ENCODE measurements at places on chromosomes 13 and 19.

- peak; percentile 32 for DNase-seq
These were observed 1.5 kb upstream of the HCN2 start for GRCh38 chr19:588093-588740.

GRCh38 chr19:10832939-10833296 lies 3.1 kb downstream of the TMED1 start:
- DNase-seq, result no peak

- no peak for DNase-seq
These were observed 15.3 kb downstream of the ATP7B start for GRCh38 chr13:51995677-51996551.

DNA sequence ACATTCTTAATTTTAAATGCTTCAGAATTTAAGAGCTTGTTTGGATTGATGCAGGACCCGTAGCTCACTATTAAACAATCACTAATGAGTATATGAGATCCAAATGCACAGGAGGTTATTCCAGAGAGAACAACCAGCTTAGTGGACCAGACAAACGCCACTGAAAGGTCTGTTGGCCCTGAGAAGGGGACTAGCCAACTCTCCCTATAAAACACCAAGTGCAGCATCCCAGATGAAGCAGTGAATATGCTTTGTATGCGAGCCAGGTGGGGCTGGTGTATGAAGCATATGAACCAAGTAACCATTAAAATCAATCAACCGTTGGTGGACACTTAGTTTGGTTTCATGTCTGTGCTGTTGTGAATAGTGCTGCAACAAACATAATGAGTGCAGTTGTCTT lies 9.8 kb upstream of the LILRB1 start:
- no peak for DNase-seq

DNA sequence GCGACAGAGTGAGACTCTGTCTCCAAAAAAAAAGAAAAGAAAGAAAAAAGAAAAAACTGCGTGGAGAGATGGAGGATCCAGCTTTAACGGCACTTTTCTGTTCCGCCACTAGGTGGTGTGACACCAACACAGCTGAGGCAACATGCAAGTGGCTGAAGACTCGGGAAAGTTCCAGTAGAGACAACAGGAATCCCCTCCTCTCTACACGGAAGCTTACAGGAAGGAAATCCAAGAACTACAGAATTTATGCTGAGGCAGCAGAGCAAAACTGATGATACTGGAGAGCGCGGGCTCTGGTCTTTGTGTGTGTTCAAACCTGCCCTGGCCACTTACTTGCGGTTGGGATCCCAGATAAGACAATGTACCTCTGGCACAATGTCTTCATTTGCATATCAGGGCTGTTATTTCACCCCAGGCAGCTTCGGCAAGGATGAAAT lies 9.9 kb downstream of the RANBP3 start:
- peak; percentile 37 for DNase-seq

GRCh38 chr13:29522044-29522685 lies 73.3 kb downstream of the SLC7A1 start:
- no peak for DNase-seq

DNA sequence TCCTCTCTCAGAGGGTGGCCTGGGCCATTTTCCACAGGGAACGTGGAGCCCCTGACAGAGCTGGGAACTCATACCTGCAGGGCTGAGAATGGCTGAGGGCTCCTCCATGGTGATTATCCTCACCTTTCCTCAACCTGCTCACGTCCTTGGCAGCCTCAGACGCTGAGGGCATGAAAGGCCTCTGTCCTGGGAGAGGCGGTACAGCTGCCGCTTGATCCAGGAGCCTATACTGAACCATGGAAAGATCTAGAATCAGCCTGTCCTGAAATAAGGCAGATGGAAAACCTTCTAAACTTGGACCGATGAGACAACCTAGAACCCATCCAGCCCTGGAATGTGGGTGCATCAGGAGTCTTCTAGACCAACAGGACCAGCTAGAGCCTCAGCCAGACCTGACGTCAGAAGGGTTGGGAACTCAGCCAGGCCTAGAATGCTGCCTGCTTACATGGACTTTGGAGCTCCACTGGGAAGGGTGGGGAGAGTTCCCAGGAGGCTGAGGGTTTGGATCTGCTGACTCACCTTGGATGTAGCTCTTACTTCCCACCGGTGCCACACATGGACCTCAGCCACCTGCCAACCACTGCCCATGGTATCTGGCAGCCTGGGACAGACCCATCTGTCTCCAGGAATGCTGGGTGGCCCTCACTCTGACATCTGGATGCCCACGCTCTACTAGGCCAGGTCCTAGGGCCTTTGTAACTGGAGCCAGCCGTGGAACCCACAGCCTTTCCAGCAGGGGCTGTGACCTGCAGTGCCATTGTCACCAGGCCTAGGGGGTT lies 7.5 kb downstream of the KCTD15 start:
- DNase-seq, result no peak
